ENCODE measurements at places on chromosomes 13 and 19.

DNA sequence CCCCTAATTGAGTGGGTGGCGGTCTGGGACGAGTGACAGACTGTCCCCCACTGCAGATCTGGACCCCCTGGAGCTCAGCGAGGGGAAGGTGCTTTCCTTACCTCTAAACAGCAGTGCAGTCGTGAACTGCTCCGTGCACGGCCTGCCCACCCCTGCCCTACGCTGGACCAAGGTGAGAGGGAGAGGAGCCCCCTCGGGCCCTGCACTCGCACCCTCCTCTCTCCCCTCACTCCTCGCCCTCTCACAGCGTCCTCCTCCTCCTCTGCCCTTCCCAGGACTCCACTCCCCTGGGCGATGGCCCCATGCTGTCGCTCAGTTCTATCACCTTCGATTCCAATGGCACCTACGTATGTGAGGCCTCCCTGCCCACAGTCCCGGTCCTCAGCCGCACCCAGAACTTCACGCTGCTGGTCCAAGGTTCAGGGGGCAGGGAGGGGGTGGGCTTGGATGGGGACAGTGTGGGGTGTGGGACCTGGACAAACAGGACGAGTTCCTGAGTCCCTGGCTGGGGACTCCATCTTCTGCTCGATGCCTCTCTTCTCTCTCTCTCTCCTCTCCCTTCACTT lies 9.6 kb downstream of the BCAM start:
- no peak overlapping the region for H3K27ac ChIP-seq
- H3K27me3 ChIP-seq: no peaks in the 10 kb centered on the region
- no peak overlapping the region for H3K4me3 ChIP-seq
- H3K4me1 ChIP-seq: peaks cover 8% of the 10 kb centered on the region

DNA sequence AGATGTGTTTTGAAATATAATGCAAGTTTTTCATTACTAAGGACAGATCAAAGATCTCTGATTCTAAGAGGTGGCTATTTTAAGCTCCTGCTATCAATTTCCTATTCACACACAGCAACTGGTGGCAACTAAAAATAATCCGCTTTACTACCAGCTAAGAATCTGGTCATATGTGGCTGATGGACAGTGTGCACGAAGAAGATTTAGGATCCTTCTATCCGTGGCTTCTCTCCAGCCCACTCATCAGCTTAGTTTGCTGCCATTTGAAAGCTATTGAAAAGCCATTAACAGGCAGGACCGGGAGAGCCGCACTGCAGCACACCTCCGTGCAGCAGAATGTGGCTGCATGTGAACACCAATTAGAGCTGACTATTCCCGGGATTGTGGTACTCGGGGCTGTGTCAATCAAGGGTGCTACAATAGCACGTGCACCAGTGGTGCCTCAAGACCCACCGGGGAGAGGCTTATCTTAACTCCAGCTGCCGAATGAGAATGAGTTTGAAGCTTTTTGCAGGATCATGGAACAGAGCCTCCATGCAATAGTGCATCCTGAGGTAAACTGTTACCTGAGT lies at the start of gene MYO16:
MYO16 (plus strand) TSS at position 431 of the 572 bp plus-strand sequence. CDS start 234 bp downstream, outside the sequence.
- H3K4me3 ChIP-seq: no peak within 1 kb of the TSS
- no peaks in the 10 kb centered on the region for H3K4me1 ChIP-seq
- H3K27ac ChIP-seq: no peak within 1 kb of the TSS
- no peaks in the 10 kb centered on the region for H3K27me3 ChIP-seq
- no peaks in the 10 kb centered on the region for H3K36me3 ChIP-seq
- DNase-seq: no peak

GRCh38 chr13:72181661-72182060 lies 314.7 kb upstream of the DACH1 start:
- no peak overlapping the region for H3K27ac ChIP-seq
- no peak overlapping the region for H3K4me3 ChIP-seq
- H3K4me1 ChIP-seq: no peaks in the 10 kb centered on the region
- H3K27me3 ChIP-seq: no peaks in the 10 kb centered on the region
- H3K36me3 ChIP-seq: no peaks in the 10 kb centered on the region

GRCh38 chr13:27919934-27920676 lies at the start of gene PDX1:
PDX1 (plus strand) TSS chr13:27920000; CDS start chr13:27920139, 139 bp downstream.
- H3K36me3 ChIP-seq: no peaks in the 10 kb centered on the region
- H3K27me3 ChIP-seq: peaks cover 35% of the 10 kb centered on the region
- DNase-seq: no peak
- H3K27ac ChIP-seq: no peak within 1 kb of the TSS

DNA sequence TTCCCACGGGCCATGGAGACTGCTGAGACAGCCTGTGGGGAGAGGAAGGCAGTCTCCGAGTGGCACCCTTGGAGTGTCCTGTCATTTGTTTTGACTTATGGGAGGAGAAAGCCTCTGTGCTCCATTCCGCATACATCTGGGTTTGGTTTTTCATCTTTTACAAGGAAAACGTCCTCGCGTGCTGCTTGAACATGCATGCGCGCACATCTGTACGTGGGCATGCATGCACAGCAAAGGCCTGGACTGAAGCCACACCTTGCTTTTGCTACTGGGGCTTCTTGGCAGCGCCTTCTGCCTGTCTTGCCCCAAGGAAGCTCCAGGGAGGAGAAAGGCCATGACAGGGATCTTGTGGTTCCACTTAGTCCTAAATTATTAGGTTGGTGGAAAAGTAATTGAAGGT lies 44.0 kb downstream of the SUGP2 start:
- H3K4me1 ChIP-seq: peaks cover 5% of the 10 kb centered on the region
- no peak for DNase-seq
- no peak overlapping the region for H3K27ac ChIP-seq
- H3K36me3 ChIP-seq: no peaks in the 10 kb centered on the region
- no peaks in the 10 kb centered on the region for H3K27me3 ChIP-seq

- H3K36me3 ChIP-seq: no peaks in the 10 kb centered on the region
- H3K27ac ChIP-seq: peak within 1 kb of the TSS; percentile 93
- no peak for DNase-seq
- H3K27me3 ChIP-seq: no peaks in the 10 kb centered on the region
- H3K4me3 ChIP-seq: peak within 1 kb of the TSS; percentile 57
Observed at GRCh38 chr19:46296722-46297461, at the start of gene HIF3A. HIF3A (plus strand) TSS chr19:46297042; CDS start chr19:46297077, 35 bp downstream.

- H3K4me3 ChIP-seq: peak overlapping the region; percentile 44
- no peaks in the 10 kb centered on the region for H3K27me3 ChIP-seq
- no peak for DNase-seq
- no peaks in the 10 kb centered on the region for H3K36me3 ChIP-seq
- H3K4me1 ChIP-seq: peaks cover 17% of the 10 kb centered on the region
Observed at GRCh38 chr19:10271543-10272086, 695 bp downstream of the ICAM1 start.

DNA sequence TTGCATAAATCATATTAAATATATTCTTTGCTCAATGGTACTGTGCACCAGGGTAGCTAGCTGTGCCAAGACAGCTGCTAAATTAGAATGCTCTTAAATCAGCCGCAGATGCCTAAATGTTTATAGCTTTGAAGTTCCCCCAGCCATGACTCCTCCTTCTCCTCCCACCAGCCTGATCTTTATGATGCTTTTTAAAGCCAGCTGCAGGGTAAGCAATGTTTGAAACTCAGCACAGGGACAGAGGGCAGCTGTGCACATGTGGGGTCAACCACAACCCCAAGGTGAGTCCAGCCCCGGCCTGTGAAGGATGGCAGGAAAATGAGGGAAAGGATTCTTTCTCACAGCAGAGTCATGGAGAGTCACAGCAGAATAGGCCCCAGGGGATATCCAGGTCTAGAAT lies 635.7 kb downstream of the UQCRFS1 start:
- no peak for DNase-seq
- no peaks in the 10 kb centered on the region for H3K27me3 ChIP-seq
- H3K36me3 ChIP-seq: no peaks in the 10 kb centered on the region
- H3K4me1 ChIP-seq: no peaks in the 10 kb centered on the region
- H3K4me3 ChIP-seq: no peak overlapping the region
- H3K27ac ChIP-seq: no peak overlapping the region

GRCh38 chr13:30325668-30326067 lies 18.3 kb upstream of the KATNAL1 start:
- H3K4me1 ChIP-seq: peaks cover 7% of the 10 kb centered on the region
- DNase-seq: no peak
- H3K27me3 ChIP-seq: no peaks in the 10 kb centered on the region
- no peak overlapping the region for H3K4me3 ChIP-seq
- H3K27ac ChIP-seq: no peak overlapping the region

- no peak overlapping the region for H3K4me3 ChIP-seq
- H3K27ac ChIP-seq: no peak overlapping the region
- H3K36me3 ChIP-seq: no peaks in the 10 kb centered on the region
- no peaks in the 10 kb centered on the region for H3K27me3 ChIP-seq
- H3K4me1 ChIP-seq: no peaks in the 10 kb centered on the region
Observed at GRCh38 chr19:39008137-39008536, 24.2 kb downstream of the FBXO27 start.

- no peak for DNase-seq
- no peaks in the 10 kb centered on the region for H3K27me3 ChIP-seq
- H3K4me1 ChIP-seq: no peaks in the 10 kb centered on the region
- H3K4me3 ChIP-seq: no peak overlapping the region
Observed at GRCh38 chr19:41000310-41000737, 9.2 kb downstream of the CYP2B6 start.

- H3K4me1 ChIP-seq: peaks cover 39% of the 10 kb centered on the region
- no peaks in the 10 kb centered on the region for H3K27me3 ChIP-seq
- H3K4me3 ChIP-seq: no peak overlapping the region
- no peak for DNase-seq
- no peak overlapping the region for H3K27ac ChIP-seq
Observed at GRCh38 chr19:3523361-3524077, 15.5 kb upstream of the TEKTIP1 start.

DNA sequence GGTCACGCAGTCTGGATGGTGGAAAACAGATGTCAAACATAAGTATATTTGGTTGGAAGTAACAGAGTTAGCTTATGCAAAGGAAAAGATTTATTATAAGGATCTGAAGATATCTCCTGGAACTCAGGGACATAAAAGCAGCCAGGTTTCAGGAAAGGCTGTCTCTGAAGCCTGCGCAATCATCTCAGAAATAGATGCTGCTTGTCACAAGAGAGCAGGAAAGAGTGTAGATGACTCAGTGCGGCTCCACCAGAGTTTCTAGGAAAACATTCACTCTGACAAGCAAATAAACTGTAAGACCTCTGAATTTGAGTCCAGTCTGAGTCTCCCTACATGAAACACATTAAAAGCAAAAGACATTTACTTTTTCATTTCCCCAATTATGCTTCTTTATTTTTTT lies 220.4 kb upstream of the HTR2A start:
- no peaks in the 10 kb centered on the region for H3K4me1 ChIP-seq
- no peak overlapping the region for H3K27ac ChIP-seq
- no peaks in the 10 kb centered on the region for H3K27me3 ChIP-seq
- H3K4me3 ChIP-seq: no peak overlapping the region
- no peaks in the 10 kb centered on the region for H3K36me3 ChIP-seq

GRCh38 chr19:49155005-49155819 lies at the start of gene HRC:
HRC (minus strand) TSS chr19:49155396; CDS start chr19:49155237, 159 bp downstream.
- no peaks in the 10 kb centered on the region for H3K27me3 ChIP-seq
- H3K36me3 ChIP-seq: no peaks in the 10 kb centered on the region
- H3K27ac ChIP-seq: peak within 1 kb of the TSS; percentile 39
- H3K4me1 ChIP-seq: peaks cover 39% of the 10 kb centered on the region
- H3K4me3 ChIP-seq: no peak within 1 kb of the TSS

DNA sequence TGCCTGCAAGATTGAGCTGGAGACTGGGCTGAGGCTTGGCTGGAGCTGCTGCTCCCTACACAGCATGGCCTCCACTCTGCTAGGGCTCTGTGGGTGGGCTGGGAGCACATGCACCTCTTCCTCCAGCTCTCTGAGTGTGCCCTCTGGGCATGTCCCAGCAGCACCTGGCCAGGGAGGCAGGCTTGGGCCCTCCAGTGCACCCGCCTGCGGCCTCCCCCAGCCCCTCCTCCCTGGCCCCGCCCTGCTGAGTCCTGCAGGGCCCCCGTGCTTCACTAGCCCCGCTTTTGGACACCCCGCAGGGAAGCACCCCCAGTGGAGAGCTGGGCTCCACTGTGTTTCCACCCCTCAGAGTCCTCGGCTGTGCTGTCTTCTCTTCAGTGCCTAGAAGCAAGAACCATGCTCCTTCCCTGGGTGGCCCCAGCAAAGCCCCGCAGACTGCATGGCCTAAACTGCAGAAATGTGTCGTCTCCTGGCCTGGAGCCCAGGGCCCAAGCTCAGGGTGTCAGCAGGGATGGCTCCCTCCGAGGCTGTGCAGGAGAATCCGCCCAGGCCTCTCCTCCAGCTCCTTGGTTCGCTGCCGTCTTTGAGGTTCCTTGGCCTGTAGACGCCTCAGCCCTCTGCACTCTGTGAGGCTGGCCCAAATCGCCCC lies 5.0 kb upstream of the TEX29 start:
- H3K4me3 ChIP-seq: no peak overlapping the region
- no peak overlapping the region for H3K27ac ChIP-seq
- H3K4me1 ChIP-seq: no peaks in the 10 kb centered on the region
- DNase-seq: no peak
- H3K27me3 ChIP-seq: no peaks in the 10 kb centered on the region

GRCh38 chr13:80168089-80168850 lies 172.7 kb downstream of the SPRY2 start:
- no peaks in the 10 kb centered on the region for H3K36me3 ChIP-seq
- no peak overlapping the region for H3K27ac ChIP-seq
- no peaks in the 10 kb centered on the region for H3K27me3 ChIP-seq
- no peaks in the 10 kb centered on the region for H3K4me1 ChIP-seq
- no peak for DNase-seq

GRCh38 chr13:31930901-31931522 lies 100.6 kb upstream of the FRY start:
- H3K36me3 ChIP-seq: no peaks in the 10 kb centered on the region
- H3K27ac ChIP-seq: no peak overlapping the region
- DNase-seq: no peak
- no peaks in the 10 kb centered on the region for H3K4me1 ChIP-seq
- H3K27me3 ChIP-seq: no peaks in the 10 kb centered on the region

DNA sequence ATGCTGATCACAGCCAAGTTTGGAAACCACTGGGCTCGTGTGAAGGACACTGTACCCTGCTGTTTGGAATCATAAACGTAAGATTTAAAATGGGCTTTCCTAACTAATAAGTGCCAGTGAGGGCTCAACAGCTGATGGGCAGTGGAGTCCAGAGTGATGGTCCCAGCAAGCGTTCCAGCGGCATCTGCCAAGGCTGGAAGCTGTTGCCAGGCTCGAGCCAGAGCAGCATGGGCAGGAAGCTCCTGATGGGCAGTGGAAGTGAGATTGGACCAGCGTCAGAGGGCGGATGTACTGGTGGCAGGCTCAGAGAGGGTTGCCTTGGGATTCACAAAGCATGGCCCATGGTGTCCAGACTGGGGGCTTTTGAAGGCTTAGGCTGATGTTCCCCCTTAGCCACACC lies 30.2 kb downstream of the COL4A2 start:
- H3K27me3 ChIP-seq: no peaks in the 10 kb centered on the region
- DNase-seq: no peak
- peak overlapping the region; percentile 87 for H3K27ac ChIP-seq

All from vagina (tissue), 2 donors.